ENCODE measurements at places on chromosomes 5 and 9.

DNA sequence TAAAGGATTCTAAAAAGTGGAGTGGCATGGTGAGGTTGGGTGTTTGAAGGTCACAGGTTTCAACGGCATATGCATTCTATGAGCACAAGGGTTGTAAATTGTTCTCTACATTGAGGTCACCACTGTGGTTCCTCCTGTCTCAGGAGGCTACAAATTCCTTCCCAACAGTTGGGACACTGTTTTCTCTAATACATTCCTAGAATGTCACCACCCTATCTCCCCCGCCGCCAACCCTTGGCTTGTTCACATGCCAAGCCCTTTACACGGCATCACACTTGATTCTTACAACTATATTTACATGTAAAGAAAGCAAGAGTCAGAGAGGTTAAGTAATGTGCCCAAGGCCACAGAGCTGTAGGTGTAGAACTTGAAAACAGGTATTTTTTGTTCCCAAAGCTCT, 315.1 kb downstream of the RAB3C start:
- no peak for DNase-seq

- no peak for DNase-seq
Observed at GRCh38 chr9:3534614-3535404, 9.0 kb upstream of the RFX3 start.

- no peak for DNase-seq
Observed at GRCh38 chr9:72540348-72540873, 19.0 kb downstream of the TMC1 start.

- no peak for DNase-seq
Observed at GRCh38 chr5:72407541-72407940, 87.4 kb downstream of the PTCD2 start.

GRCh38 chr5:135735831-135736230, 98.6 kb upstream of the SLC25A48 start:
- no peak for DNase-seq

GRCh38 chr5:72692651-72693442, 123.6 kb upstream of the TNPO1 start:
- no peak for DNase-seq

GRCh38 chr9:12737871-12738270, 36.9 kb upstream of the LURAP1L start:
- no peak for DNase-seq

DNA sequence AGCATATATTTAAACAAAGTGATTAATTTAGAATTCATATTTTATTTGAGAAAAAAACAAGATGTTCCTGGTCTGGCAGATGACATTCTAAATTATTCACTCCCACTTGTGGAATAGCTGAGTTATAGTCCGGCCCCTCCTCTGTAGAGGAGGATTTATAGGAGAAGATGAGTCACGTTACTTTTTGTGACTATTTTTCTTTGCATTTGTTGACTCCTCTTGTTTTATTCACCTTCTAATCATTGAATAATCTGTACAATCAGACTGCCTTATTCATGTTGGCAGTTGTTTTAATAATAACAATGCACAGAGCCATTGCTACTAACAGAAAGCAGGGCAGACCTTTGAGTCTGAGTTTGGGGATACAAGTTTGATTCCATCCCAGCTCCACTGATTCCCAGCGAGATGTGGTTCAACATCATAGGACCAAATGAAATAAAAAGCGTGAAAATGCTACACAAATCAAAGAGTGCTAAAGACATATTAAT, 23.2 kb downstream of the DOCK8 start:
- DNase-seq, result no peak

DNA sequence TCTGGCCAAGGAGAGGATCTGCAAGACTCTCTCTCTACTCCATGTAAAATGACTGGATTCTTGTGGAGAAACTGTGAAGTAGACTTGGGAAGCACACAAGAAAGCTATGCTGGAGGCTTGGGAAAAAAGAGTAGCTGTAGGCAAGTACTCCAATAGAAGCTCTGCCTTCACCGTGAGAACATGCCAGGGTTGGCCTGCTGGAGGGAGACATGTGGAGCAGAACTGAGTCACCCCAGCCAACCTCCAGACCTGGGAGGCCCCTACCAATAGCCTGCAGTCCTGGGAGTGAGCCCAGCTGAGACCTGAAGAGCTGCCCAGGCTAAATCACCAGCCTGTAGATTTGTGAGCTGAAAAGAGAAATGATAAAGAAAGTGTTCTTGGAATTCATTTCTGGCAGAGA, 66.6 kb downstream of the DEPDC1B start:
- DNase-seq, result no peak

- DNase-seq, result no peak
Observed at GRCh38 chr9:130209422-130209821, 37.2 kb downstream of the NCS1 start.

DNA sequence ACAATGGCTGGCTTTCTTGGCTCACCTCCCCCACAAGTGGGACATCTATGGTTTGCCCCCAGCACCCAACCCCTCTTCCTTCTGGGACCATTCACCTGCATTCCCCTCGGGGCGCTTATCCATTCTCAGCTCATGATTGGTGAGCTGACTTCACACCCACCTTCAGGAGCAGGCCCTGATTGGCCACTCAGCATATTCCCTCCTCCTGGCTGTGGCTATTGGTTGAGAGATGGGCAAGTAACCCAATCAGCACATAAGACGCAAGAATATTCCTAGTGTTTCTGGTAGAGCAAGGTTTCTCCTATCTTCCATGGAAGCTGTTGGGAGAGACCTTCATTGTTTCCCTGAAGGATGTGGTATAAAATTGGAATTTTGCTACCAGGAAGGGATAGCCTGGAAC, 22.7 kb upstream of the UNC5A start:
- DNase-seq, result no peak

DNA sequence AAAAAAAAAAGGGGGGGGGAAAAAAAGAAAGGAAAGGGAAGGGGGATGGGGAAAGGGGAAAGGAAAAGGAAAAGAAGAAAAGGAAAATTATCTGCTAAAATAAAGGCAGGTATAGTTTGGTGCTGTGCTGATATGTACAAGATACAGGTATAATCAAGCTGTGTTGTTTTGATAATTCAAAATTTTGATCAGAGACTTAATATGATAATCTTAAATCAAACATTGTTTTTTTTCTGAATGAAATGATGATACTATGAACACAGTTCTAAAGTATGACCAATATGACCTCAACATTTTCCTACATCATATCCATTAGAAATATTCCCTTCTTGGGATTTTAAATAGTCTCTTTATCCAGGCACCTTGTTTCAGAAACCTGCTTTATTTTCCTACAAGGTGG, 115.6 kb upstream of the TRPM3 start:
- DNase-seq, result no peak

DNA sequence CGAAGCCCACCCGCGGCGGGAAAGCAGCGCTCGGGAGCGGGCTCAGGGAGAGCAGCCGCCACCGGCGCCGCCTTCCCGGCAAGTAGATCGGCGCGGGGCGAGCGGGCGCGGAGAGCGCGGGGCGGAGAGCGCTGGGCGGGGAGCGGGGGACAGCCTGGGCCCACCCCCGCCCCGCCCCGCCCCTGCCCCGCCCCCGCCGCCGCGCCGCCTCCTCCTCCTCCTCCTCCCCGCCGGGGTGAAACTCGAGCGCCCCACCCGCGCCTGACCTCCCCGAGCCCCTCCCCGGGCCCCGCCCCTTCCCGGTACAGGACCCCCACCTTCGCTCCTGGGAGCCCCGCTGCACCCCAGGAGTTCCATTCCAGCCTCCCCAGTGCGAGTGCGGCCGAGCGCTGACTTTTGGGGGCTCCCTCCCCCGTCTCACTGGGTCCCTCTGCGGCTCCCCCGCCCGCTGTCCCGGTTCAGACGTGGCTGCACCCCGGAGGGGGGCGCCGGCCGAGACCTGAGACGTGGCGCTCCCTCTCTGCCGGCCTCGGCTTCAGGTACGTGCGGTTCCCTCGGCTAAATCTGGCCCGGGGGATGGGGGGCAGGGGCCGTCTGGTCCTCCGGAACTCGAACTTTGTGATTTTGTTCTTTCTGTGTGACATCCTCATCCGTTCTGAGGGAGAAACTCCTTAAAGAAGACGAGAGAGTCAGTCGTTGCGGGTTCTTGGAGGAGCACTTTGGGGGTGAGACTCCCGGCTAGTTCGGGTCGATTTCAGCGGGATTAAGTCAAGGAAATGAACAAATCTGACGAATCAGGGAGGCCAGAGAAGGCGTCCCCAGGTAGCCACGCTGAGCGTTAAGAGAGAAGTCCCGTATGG, at the start of gene SEMA5A:
Gene SEMA5A (minus strand): TSS at position 84 of the 860 bp plus-strand sequence. CDS start 166,129 bp downstream, outside the sequence.
- DNase-seq, result no peak

DNA sequence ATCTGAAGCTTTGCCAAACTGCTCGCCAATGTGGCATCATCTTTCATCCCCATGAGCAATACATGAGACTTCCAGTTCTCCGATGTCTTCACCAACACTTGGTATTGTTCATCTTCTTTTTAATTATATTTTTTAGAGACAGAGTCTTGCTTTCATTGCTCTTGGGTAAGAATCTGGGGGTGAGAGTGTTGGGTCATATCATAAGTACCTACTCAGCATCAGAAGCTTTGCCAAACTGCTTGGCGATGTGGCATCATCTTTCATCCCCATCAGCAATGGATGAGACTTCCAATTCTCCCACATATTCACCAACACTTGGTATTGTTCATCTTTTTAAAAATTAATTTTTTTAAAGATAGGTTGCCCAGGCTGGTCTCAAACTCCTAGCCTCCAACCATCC, 30.9 kb upstream of the ZDHHC11B start:
- no peak for DNase-seq
